ENCODE measurements at places on chromosomes 11 and 22. TPM values are rescaled to one million over a fixed set of nuclear protein-coding genes. Genes with fewer than 3 reads are reported as not detected.

YAP1 gene
- total RNA-seq = 0.14 TPM

DNA sequence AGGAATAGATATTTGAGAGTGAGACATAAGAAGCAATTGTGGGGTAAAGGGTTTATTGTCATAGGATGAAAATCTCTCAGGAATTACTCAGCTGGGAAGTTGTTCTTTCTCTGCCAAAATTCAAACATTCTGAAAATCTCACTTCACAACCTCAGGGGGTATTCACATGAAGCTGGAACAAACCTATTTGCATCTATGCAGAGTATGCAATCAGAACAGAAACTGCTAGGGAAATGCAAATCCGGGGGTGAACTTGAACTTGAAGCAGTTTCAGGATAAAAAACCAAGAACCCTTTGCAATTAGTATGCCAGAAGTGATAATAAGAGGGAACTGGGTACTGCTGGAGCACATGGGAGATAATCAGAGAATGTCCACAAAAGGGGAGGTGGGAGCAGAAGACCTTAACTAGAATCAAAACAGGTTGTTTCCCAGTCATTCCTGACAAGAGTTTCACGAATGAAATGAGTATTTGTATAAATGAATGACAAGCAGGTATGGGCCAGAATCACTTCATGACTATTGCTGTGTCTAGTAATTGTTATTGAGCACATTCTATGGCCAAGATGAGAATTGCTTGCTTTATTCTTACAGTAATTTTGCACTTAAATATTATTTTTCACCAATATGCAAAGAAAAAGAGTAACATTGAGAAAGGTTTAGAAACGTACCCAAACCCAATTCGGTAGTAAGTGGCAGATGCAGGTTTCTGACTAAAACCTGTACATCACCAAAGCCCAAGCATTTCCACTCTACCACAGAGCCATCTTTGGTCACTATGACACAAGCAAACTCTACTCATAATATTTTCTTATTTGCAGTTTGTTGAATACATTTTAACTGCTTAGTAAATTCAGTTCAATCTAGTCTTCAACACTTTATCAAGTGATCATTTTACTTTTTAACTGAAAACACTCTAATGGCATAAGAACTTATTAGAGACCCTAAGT lies 61.8 kb upstream of the UBASH3B start:
- DNase-seq = no peak

- DNase-seq = peak; percentile 86
These were observed 801 bp upstream of the TXNRD2 start for GRCh38 chr22:19942157-19943081.

- no peak for DNase-seq
These were observed 3.9 kb downstream of the HTATIP2 start for GRCh38 chr11:20367313-20367948.

GRCh38 chr22:49642741-49643140 lies 184.9 kb downstream of the BRD1 start:
- no peak for DNase-seq

DNA sequence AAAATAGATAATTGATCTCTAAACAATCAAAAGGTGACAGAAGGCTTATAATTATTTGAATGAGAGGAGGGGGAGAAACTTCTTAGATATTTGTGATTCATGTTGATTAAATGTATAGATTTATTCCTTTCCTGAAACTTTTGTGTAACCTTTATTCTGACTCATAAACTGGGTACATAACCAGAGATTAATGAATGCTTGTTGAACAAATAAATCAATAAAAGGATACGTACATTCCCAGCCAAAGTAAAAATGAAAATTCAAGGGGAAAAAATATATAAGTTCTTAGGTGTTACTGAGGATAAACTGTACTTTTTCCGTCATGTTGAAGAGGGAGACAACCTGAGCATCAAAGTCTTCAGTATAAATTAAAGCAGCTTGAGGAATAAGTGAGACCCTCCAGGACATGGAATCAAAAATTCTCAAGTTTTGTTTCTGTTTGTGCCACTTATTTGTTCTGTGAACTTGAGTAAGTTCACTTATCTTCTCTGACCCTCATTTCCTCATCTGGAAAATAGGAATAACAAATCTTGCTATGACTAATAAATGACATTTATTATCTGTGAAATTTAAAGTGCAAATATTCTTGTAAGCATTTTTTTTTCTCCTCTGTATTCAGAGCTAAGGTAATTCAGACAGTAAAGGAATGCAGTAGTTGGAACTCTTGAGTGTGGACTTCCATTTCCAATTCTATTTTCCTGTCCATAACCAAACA lies 195.4 kb downstream of the METTL15 start:
- no peak for DNase-seq

Measured in Karpas-422 (cell line).